Activated naive CD8-positive, alpha-beta T cell treated with anti-CD3 and anti-CD28 coated beads, Interleukin-2, amount 10 ng/mL, durations not matched to agents 7 days and 5 days (primary cell): ENCODE measurements at places on chromosomes 1 and 21.

- H3K4me1 ChIP-seq, result peaks cover 19% of the 10 kb centered on the region
- no peak overlapping the region for H3K4me3 ChIP-seq
- H3K27ac ChIP-seq, result peak overlapping the region; percentile 0
- H3K36me3 ChIP-seq, result peaks cover 21% of the 10 kb centered on the region
These were observed 19.7 kb downstream of the DPYD start for GRCh38 chr1:97901017-97901658.

DNA sequence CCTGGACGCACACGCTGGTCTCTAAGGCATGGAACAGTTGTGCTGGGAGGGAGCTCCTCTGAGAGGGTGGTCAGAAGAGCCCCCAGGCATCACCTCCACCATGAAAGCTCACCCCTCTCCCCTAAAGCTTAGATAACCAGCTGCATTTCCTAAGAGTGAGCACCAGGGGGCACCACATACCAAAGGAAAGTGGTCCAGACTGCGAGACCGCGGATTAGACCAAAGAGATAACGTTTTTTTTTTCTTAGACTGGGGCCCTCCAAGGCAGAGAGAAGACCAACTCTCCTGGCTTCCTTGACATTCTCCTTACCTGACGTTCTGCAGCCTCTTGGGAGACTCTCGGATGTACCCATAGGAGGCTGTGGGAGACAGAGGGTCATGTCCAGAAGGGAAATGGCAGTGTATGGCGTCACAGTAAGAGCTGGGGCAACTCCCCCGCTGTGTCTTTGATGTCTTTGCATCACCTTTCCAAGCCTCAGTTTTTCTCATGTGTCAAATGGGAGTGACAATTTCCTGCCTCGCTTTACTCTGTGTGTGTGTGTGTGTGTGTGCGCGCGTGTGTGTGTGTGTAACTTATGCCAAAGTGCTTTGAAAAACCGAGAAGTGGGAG is 12.3 kb upstream of the IFNLR1 start:
- peak overlapping the region; percentile 48 for H3K4me3 ChIP-seq
- H3K27me3 ChIP-seq, result peaks cover 6% of the 10 kb centered on the region
- H3K36me3 ChIP-seq, result no peaks in the 10 kb centered on the region
- H3K4me1 ChIP-seq, result peaks cover 13% of the 10 kb centered on the region
- DNase-seq, result peak; percentile 70

GRCh38 chr1:81757398-81758020 is 43.2 kb upstream of the ADGRL2 start:
- H3K4me3 ChIP-seq, result no peak overlapping the region
- H3K27me3 ChIP-seq, result no peaks in the 10 kb centered on the region
- H3K27ac ChIP-seq, result no peak overlapping the region
- H3K36me3 ChIP-seq, result no peaks in the 10 kb centered on the region
- no peak for DNase-seq

DNA sequence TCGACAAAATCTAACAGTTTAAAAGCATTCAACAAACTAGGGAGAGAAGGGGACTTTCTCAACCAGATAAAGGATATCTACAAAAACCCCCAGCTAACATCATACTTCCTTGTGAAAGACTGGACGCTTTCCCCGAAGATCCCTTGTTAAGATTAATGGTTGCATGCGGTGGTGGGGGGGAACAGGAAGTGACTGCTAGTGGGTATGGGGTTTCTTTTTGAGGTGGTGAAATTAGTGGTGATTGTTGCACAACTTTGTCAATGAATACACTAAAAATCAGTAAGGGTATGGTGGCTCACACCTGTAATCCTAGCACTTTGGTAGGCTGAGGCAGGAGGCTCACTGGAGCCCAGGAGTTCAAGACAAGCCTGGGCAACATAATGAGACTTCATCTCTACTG is 26.9 kb upstream of the EYA3 start:
- DNase-seq, result peak; percentile 39
- peak overlapping the region; percentile 85 for H3K27ac ChIP-seq
- H3K4me3 ChIP-seq, result peak overlapping the region; percentile 57
- peaks cover 32% of the 10 kb centered on the region for H3K4me1 ChIP-seq
- peaks cover 27% of the 10 kb centered on the region for H3K27me3 ChIP-seq
- peaks cover 2% of the 10 kb centered on the region for H3K36me3 ChIP-seq

GRCh38 chr1:230077011-230077410 is 10.0 kb downstream of the GALNT2 start:
- no peak overlapping the region for H3K27ac ChIP-seq
- no peak overlapping the region for H3K4me3 ChIP-seq
- peaks cover 15% of the 10 kb centered on the region for H3K4me1 ChIP-seq
- peaks cover 14% of the 10 kb centered on the region for H3K36me3 ChIP-seq

GRCh38 chr1:33086384-33086850 is 5.5 kb downstream of the AZIN2 start:
- no peak overlapping the region for H3K4me3 ChIP-seq
- H3K27ac ChIP-seq, result peak overlapping the region; percentile 50
- H3K4me1 ChIP-seq, result peaks cover 47% of the 10 kb centered on the region
- peak; percentile 50 for DNase-seq
- H3K27me3 ChIP-seq, result peaks cover 6% of the 10 kb centered on the region

- no peak for DNase-seq
- H3K4me1 ChIP-seq, result peaks cover 8% of the 10 kb centered on the region
- no peak overlapping the region for H3K27ac ChIP-seq
- H3K27me3 ChIP-seq, result peaks cover 69% of the 10 kb centered on the region
These were observed 1.4 kb downstream of the ZBTB8A start for GRCh38 chr1:32540605-32541004.

DNA sequence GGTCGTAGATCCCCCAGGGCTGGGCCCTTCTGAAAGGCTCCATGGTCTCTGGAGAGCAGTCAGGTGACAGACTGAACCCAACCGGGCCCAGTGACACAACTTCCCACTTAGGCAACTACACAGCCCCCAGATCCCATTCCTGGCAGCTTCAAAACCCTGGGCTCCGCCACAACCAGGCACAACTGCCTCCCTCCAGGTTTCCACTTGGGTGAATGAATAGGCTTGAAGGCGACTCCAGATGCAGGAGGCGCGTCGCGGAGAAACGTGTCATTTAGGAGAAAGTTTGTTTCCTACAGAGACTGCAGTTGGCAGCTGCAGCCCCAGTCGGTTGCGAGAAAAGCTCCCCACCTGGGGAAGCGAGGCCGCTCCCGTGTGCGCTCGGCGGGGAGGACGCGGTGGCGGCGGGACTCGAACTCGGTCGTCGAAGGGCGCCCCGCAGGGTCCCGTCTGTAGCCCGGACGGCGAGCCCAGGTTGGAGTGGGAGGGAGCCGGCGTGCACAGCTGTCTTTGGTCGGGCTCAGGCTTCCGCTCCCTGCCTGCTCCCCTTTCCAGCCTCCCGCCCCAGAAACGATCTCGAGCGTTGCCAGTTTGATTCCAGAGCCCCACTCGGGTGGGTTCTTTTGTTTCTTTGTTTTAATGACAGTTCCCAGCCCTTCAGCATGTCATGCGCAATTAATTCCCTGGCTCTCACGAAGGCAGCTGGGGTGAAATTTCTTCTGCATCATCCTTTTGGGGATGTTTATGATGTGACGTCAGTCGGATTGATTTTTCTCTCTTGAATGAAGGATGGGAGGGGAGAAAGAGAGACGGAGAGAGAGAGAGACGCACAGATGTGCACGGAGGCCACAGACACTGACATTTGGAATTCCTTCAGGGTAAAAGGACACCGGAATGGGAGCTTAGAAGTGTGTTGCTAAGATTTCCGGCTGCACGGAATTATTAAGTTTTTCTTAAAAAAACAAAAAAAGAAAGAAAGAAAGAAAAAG is 862 bp upstream of the SGIP1 start:
- peak overlapping the region; percentile 76 for H3K4me3 ChIP-seq
- peak; percentile 37 for DNase-seq
- H3K4me1 ChIP-seq, result peaks cover 9% of the 10 kb centered on the region
- no peak overlapping the region for H3K27ac ChIP-seq
- no peaks in the 10 kb centered on the region for H3K36me3 ChIP-seq
- H3K27me3 ChIP-seq, result peaks cover 50% of the 10 kb centered on the region

DNA sequence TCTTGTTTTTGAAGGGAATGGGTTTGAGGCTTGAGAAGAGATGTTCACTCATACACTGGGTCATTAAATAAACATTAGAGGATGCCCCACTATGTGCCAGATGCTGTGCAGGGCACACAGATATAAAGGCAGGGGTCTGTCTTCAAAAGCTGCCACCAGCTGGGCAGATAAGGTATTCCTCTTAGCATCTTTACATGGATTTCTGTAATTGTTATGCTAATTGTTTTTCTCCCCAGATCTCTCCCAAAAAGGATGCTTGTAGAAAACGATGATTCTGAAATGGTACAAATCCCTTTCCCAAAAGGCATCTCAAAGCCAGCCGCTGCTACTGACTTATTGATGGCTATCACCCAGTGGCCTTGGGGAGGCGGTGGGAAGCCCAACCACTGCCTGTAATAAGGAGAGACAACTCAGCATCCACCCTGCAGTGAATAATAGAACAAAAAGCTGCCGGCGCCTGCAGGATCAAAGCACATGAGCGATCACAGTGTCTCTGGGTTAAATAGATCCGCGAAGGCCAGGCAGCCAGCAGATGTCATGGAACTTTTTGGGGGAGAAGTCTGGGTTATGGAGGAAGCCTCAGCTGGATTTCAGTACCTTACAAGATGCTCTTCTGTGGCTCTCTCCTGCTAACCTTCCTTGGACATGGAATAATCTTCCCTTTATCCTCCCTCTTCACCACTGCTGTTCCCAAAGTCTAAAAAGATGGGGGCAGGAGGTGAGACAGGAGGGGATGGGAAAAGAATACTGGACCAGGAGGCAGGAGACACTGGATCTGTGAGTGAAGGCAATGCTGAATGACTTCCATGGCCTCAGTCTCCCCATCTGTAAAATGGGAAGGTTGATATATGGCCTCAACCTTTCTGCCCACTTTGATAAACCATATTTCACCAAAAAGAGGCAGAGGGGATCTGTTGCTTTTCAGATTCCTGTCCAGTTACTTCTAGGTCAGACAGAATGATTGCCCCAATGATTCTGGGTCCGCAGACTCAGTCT is 54.8 kb upstream of the CD34 start:
- H3K4me3 ChIP-seq, result no peak overlapping the region
- no peaks in the 10 kb centered on the region for H3K36me3 ChIP-seq
- DNase-seq, result no peak
- no peak overlapping the region for H3K27ac ChIP-seq
- H3K4me1 ChIP-seq, result peaks cover 5% of the 10 kb centered on the region

DNA sequence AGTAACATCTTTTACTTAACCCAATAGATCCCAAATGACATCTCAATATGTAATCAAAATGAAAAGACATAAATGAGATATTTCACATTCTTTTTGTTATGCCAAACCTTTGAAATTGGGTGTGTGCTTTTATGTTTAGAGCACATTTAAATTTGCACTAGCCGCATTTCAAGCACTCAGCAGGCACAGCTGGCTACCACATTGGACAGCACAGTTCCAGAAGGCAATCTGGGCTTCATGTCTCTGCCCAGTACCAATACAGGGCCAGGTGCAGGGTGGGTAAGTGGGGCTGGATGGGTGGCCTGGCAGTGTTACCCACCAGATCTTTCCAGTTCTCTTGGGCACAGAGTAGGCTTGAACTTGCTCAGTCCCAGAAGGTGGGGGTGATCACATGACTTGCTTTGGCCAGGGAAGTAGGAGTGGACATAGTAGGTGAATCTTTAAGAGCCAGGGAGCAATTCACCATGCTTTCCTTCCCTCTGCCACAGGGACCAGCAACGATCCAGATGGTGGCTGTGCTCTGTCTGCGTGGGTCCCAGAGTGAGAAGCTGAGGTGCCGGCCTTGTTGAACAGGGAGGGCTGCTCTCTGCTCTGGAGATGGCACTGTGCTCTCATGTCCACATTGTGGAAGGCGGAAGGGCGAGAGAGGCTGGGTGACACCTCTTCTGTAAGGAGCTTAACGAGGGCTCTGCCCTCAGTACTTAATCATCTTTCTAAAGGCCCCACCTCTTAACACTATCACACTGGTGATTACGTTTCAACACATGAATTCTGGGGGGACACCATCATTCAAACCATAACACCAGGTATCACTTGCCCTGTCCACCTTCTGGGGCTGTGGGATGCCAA is 261.4 kb downstream of the GRIK3 start:
- peaks cover 50% of the 10 kb centered on the region for H3K27me3 ChIP-seq
- no peaks in the 10 kb centered on the region for H3K4me1 ChIP-seq
- no peaks in the 10 kb centered on the region for H3K36me3 ChIP-seq
- H3K27ac ChIP-seq, result no peak overlapping the region
- no peak overlapping the region for H3K4me3 ChIP-seq
- no peak for DNase-seq

DNA sequence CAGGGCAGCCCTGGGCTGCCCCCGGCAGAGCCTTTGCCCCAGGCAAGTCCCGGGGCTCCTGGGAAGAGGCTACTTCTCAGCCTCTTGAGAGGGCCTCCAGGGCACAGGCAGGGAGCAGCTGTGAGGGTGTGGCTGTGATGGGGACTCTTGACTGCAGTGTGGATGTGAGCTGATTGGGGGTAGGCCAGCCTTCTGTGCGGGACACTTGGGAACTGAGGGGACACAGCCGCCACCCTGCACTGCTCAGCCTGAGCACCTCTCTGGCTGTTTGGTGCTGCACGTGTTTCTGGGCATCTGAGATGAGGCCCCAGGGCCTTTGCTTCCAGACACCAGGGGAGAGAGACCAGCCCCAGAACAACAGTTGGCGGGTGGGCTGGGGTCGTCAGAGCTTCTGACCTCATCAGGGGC is 62.1 kb downstream of the SKI start:
- peaks cover 49% of the 10 kb centered on the region for H3K4me1 ChIP-seq
- peaks cover 9% of the 10 kb centered on the region for H3K36me3 ChIP-seq
- no peak for DNase-seq
- H3K4me3 ChIP-seq, result peak overlapping the region; percentile 81
